ENCODE measurements at places on chromosomes 7 and 10.

GRCh38 chr7:81245353-81245752 lies 326.5 kb upstream of the SEMA3C start:
- DNase-seq = no peak

DNA sequence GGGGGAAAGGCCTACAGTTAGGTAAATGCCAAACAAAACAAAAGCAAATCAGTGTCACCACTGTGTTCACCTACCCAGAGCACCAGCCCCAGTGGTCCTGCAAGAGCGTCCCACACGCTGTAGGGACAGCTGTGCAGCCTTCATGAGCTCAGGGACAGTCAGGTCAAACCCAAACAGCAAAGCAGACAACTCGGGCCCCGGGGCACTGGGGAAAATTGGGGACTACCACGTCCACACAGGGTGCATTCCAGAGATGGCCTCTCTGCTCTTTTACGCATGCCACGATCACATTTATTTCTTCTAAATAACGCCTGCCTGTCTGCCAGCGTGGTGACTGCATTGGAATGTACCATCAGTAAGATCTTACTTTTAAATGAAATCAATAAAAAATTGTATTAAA lies 21.7 kb downstream of the EBF3 start:
- DNase-seq = no peak

- no peak for DNase-seq
Observed at GRCh38 chr10:66714741-66715140, 211.1 kb upstream of the LRRTM3 start.

DNA sequence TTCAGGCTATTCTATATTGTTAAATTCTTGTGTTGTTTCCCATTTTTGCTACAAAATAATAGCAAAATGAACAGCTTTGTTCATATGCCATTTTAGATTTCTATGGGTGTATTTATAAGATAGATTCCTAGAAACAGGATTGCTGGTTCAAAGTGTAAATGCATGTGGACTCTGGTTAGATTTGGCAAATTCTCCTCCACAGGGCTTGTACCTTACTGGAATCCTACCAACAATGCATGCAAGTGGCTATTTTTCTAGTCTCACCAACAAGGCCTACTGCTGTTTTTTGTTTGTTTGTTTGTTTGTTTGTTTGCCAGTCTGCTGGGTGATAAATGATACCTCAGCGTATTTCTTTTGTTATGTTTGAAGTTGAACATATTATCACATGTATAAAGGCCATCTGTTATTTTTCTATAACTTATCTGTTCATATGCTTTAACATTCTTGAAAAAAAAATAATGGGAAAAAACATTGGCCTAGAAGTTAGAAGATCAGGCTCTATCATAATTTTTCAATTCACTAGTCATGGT lies 87.1 kb upstream of the AHR start:
- no peak for DNase-seq

DNA sequence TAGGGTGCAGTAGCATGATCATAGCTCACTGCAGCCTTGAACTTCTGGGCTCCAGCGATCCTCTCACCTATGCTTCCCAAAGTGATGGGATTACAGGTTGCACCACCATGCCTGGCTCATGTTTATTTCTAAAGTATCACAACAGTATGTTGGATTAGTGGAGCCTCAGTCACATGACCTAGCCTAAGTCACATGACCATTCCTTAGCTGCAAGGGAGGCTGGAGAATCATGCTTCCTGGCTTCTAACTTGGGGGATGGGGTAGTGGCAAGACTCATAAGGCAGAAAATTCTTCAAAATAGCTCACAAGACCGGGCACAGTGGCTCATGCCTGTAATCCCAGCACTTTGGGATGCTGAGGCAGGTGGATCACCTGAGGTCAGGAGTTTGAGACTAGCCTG lies 26.9 kb upstream of the TPST1 start:
- DNase-seq = no peak

DNA sequence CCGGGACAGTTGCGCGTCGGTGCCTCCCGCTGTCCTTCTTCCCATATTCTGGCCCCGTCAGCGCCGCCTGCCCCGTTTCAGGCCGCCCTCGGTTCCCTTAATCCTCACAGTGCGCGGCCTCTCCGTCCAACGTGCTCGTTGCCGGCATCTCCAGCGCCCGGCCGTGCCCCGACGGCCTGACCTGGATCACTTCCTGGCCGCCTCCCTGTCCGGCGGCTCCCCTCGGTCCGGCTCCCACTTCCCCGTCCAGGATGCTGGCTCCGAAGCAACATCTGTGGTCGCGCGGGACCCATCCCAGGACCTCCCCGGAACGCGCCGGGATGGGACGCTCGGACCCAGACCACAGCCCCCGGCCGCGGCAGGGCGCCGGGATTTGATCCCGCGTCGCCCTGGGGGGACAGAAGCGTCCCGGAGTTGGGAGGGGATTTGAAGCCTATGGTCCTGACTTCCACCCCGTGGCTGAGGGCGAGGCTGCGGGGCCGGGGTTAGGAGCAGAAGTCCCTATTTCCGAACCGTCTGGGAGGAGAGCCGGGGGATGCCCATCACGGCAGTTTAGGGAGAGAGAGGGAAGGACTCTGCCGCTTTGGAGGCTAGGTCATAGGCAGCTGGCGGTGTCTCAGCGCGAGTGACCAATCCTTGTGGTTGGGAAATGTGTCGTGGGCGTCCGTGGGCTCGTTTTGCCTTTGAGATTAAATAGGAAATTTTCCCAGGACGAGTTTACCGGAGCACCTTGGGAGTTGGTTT lies 53.8 kb downstream of the KCTD7 start:
- DNase-seq = no peak

GRCh38 chr7:134140889-134141867 lies 14.0 kb downstream of the LRGUK start:
- no peak for DNase-seq

GRCh38 chr10:33256458-33256857 lies 78.0 kb downstream of the NRP1 start:
- DNase-seq = no peak

DNA sequence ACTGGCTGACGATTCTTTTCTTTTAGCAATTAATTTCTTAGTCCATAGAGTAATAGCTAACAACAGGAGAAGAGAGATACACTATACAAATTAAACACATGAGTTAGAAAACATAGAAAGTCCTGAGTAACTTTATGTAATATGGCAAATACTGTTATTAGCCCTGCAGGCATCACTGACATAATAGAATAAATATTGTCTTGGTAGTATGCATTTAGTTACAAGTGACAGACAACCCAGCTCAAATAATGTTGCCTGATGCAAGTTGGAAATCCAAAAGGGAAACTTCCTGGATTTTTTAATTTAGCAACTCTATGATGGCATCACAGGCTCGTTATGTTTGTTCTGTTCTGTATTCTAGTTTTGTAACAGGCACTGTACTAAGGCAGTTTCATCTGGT lies 95.1 kb downstream of the DKK1 start:
- DNase-seq = no peak

- DNase-seq = no peak
Observed at GRCh38 chr10:109835257-109835656, 88.1 kb downstream of the XPNPEP1 start.

GRCh38 chr10:1968257-1969033 lies 231.1 kb upstream of the ADARB2 start:
- DNase-seq = no peak

GRCh38 chr7:131355917-131356777 lies 28.5 kb downstream of the MKLN1 start:
- no peak for DNase-seq

DNA sequence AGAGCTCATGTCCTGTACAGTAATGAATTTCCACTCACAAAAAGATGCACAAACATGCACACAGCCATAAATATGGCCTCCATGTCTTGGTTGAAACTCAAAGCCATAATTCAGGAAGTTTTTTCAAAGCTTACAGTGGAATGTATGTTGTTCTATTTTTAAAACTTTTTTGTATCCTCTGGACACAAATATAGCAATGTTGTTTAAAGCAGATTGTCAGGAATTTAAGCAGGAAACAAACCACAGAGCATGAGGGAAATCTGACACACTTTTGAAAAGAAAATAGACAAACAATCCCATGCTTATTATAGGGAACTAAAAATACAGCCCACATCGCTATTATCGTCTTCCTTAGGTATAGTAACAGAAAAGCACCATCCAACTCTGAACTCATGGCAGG lies 21.5 kb downstream of the LRRN3 start:
- no peak for DNase-seq

GRCh38 chr10:18325889-18326531 lies 185.8 kb downstream of the CACNB2 start:
- DNase-seq = no peak

DNA sequence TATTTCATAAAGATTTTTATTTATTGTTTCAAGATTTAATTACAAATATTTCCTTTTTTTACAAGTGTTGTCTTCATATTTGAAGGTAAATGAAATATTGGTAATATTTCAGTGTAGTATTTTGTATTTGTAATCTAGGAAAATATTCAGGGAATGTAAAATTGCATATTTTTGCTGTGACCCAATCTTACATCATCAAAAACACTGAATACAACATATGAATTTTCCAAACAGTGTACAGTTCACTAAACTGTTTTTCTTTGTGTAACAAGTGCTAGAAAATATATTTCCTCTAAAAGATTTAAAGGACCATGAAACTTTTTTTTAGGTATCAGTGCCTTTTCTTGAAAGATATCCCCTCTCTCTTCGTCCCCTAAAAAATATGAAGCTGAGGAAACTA lies 251.9 kb upstream of the KCND2 start:
- DNase-seq = no peak

DNA sequence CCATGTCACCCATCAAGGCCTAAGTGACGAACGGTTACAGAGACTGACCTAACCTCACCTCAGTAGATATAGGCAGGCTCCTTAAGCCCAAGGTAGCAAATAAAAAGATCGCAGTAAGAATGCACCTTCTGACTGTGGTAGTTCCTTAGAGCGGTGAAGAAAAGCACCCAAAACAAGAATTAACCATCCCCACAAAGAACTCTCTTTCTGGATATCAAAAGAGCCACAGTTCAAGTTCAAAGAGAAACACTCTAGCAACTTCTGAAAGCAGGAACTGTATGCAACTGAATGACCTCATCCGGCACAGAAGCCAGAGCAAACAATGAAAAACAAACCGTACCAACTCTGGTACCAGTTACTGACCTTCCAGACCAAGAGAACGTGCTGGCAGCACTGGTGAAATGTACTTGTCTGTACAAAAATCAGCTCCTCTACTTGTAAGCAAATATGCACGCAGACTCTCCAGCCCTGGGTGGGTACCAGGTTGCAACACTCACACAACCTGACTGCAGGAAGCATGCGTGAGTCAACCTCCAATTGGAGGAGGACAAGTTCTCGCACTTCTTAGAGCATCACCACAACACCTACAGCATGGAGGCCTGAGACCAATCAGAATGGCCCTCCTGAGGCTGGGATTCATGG lies 202.7 kb downstream of the FAM107B start:
- DNase-seq = no peak

GRCh38 chr7:5596046-5596895 lies 172.6 kb upstream of the TNRC18 start:
- peak; percentile 60 for DNase-seq

DNA sequence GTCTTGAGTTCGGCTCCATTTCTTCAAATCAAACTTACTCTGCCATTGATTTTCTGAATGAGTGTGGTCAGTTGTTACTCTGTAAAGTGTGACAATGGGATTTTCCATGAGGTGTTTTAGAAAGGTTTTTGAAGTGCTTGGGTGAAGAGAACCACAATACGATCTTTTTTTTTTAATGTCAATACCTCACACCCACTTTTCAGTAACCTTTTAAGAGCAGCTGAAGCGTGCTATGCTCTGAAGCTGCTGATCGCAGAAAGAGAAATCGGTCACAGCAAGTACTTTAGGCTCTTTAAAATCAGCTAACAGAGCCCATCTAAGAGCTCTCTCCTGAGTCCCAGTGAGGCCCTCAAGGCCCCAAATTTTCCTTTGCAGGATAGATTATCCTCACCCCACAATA lies 34.4 kb upstream of the YAE1 start:
- DNase-seq = no peak

- DNase-seq = no peak
Observed at GRCh38 chr7:94280851-94281250, 113.8 kb upstream of the COL1A2 start.

- no peak for DNase-seq
Observed at GRCh38 chr7:38682606-38683005, 51.4 kb upstream of the AMPH start.

- DNase-seq = no peak
Observed at GRCh38 chr10:74165530-74165901, 14.5 kb downstream of the ADK start.

DNA sequence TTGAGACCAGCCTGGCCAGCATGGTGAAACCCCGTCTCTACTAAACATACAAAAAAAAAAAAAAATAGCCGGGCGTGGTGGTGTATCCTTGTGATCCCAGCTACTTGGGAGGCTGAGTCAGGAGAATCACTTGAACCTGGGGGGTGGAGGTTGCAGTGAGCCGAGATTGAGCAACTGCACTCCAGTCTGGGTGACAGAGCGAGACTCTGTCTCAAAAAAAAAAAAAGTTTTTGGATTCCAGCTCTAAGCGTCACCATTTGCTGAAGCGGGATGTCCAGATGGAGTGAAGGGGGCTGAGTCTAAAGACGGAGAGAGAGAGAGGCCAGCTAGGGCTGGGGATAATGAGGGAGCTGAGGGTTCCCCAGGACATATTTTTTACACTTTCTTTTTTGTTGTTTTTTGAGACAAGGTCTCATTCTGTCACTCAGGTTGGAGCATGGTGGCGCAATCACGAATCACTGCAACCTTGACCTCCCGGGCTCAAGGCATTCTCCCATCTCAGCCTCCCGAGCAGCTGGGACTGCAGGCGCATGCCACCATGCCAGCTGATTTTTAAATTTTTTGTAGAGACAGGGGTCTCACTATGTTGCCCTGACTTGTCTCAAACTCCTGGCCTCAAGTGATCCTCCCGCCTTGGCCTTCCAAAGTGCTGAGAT lies 9.4 kb upstream of the HK1 start:
- DNase-seq = no peak

- peak; percentile 68 for DNase-seq
Observed at GRCh38 chr7:55185941-55186609, 167.3 kb downstream of the EGFR start.

DNA sequence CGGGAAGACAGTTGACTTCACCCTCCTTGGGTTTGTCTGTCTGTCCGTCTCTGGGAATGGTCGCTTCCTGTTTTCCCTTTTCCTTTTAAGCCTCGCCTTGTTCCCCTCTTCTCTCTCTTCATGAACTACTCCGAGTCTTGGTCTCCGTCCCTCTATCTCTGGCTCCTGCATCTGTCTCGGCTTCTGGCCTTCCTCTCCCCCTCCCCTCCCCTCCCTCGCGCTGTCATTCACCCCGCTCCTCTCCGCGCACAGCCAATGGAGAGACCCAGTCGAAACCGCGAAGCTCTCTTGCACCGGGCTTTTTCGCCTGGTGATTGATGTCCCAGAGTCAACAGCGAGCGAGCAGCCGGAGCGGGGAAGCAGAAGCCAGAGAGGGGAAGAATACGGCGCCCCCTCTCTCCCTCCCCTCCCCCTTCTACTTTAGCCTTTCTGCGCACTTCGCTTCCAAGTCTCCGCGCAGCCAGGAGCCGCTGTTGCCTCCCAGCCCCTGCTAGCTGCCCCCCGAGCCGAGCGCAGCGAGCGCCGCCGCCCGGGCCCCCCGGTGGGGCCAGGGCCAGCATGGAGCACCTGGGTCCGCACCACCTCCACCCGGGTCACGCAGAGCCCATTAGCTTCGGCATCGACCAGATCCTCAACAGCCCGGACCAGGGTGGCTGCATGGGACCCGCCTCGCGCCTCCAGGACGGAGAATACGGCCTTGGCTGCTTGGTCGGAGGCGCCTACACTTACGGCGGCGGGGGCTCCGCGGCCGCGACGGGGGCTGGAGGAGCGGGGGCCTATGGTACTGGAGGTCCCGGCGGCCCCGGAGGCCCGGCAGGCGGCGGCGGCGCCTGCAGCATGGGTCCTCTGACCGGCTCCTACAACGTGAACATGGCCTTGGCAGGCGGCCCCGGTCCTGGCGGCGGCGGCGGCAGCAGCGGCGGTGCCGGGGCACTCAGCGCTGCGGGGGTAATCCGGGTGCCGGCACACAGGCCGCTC lies at the start of gene TLX1:
TSS of gene TLX1 (plus strand) at position 317 of the 978 bp plus-strand sequence. CDS start at position 559, 242 bp downstream.
- DNase-seq = no peak
